T-helper 1 cell (primary cell): ENCODE measurements at places on chromosomes 3 and 15.

- DNase-seq = no peak
Measured at GRCh38 chr15:34374816-34375215, 7.8 kb upstream of the LPCAT4 start.

- DNase-seq = no peak
Measured at GRCh38 chr15:90078965-90079364, 23.3 kb downstream of the IDH2 start.

DNA sequence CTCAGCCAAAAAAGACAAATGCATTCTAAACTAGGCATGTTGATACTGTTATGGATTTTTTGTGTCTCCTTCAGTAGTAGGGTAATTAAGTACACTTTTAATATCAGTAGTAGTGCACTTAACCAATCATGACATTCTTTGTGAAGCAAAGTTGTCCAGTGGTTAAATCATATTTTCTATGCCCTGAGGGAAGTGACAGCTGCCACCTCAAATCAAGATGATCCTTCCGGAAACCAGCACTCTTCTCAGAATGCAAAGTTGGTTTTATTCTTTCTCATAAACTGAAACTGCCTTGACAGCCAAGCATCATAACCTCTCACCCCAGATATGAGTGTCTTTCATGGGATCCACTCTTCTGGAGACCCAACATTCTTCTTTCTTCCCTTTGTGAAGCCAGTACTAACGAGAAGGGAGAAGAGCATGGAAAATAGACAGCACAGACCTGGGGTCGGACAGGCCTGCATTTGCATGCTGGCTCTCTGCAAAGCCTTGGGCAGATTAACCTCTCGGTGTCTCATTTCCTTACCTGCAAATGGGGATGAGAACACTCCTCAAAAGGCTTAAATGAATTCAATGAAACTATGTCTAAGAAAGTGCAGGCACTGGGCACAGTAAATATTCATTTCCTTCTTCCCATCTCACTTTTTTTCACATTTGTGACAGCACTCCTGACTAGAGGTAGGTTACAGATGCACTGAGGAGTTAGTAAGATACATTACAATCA lies 13.2 kb downstream of the AAGAB start:
- no peak for DNase-seq

DNA sequence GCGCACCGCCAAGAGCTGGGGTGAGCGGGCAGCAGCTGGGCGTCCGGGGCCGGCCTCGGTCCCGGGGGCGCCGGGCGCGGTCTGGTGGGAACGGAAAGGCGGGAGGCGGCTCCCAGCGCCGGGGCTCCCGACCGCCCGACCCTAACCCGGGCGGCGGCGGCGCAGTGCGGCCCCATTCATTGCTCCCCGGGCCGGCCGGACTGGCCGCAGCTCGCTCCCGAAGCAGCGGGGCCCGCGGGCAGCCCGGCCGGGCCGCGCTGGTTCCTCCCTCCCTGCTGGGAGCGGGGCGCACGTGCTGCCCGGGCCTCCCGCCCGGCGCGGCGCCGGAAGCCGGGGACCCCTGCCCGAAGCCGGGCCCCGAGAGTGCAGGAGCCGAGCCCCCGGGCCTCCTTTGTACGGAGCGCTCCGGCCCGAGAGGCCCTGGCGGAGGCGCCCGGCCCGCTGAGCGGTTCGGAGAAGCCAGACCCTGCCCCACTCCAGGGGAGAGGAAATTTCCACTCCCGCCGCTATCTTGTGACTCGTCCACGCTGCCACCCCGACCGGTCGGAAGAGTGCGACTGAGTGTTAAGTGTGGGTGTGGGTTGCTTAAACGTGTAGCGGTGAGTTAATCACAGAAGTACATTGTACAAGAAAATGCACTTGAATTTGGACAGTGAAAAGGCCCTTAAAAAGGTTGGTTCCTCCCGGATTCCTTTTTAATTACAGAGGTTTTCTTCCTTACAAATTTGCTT lies 613 bp downstream of the ATP1B3 start:
- peak; percentile 32 for DNase-seq

DNA sequence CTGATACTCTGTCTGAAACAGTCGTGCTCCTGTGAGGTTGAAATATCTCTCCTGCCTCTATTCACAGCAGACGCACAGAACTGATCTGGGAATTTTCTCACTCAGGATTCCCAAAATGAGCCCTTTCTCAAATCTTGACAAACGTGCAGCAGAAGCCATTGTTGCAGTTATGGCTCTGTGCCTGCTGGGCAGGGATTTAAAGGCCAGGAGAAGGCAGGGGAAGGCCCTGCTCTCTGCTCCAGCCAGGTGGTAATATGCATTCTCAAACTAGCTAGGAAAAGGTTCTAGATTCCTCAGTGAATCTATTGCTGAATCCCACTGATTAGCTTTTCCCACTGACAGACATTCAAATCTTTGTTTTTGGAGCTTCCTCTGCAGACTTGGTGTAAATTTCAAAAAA lies 2.2 kb downstream of the MINAR1 start:
- no peak for DNase-seq

GRCh38 chr3:86382556-86382955 lies 608.4 kb downstream of the VGLL3 start:
- DNase-seq = no peak

DNA sequence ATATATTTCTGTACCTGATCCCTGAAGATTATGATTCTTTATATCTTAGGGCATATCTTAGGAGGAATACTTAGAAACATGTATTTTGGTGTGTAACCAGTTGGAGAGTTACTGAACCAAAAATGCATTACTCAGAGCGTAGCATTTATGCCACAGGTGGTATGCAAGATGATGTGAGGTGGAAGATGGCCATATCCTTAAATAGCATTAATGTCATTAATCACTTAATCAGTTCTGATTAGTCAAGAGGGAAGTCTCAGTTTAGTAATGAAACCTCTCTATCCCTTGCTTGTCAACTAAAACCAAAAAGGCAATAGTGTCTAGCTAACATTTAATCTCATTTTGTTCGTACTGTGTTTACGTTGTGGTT lies 130.5 kb upstream of the PHLDB2 start:
- DNase-seq = no peak

DNA sequence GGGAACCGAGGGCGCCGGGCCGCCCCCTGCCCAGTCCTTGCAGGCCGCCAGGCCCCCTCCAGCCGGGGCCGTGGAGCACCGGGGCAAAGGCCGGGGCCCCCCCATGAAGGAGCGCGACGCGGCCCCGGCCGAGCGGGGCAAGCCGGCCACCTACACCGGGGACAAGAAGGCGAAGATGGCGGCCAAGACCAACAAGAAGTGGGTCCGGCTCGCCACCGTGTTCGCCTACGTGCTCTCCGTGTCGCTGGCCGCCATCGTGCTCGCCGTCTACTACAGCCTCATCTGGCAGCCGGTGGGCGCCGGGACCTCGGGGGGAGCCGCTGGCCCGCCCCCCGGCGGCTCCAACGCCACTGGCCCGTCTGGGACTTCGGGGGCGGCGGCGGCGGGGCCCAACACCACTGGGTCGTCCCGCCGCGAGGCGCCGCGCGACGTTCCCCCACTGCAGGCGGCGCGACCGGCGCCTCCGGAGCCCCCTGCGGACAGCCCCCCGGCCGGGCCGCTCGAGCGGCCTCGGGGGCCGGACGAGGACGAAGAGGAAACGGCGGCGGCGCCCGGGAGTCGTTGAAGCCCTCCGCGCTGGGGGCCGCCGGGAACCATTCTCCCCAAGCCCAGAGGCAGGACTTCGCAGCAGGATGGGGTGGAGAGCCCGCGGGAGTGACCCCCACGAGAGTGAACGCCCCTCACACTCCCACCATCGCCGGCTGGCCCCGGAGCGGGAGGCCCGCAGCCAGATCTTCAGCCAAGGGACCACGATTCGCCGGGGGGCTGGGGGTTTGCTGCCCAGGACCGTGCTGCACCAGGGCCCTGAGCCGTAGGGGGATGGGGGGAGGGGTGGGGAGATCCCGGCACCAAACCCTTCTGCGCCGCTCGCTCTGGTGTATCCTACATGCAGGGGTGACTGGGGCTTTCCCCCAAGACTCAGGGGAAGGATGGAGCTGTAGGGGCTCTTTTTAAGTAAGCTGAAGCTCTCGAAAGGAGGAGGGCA lies 753 bp downstream of the INAFM2 start:
- DNase-seq = no peak

GRCh38 chr15:29102911-29103823 lies 166.5 kb downstream of the NSMCE3 start:
- DNase-seq = no peak

- DNase-seq = no peak
Measured at GRCh38 chr3:99242271-99242670, 340.8 kb upstream of the DCBLD2 start.

- no peak for DNase-seq
Measured at GRCh38 chr15:28115871-28116270, 16.8 kb upstream of the OCA2 start.

DNA sequence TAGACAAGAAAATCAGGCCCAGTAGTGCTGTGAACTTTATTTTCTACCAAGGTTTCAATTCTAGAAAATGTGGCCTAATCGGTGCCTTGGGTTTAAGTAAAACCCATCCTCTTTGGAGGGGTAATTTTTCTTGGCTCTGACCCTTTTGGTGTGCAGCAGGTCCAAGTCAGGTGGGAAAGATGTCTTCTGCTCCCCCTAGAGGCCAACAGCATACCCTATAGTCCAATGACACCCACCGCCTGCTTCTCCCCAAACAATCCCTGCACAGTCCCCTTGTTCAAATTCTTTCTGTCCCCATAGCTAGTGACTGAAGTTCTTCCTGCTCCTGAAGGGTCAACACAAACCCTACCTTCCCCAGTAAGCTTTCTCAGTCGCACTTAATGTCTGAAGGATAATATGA lies 261.8 kb upstream of the GOLGA6L4 start:
- no peak for DNase-seq

GRCh38 chr3:82259994-82260393 lies 498.5 kb upstream of the GBE1 start:
- DNase-seq = no peak

DNA sequence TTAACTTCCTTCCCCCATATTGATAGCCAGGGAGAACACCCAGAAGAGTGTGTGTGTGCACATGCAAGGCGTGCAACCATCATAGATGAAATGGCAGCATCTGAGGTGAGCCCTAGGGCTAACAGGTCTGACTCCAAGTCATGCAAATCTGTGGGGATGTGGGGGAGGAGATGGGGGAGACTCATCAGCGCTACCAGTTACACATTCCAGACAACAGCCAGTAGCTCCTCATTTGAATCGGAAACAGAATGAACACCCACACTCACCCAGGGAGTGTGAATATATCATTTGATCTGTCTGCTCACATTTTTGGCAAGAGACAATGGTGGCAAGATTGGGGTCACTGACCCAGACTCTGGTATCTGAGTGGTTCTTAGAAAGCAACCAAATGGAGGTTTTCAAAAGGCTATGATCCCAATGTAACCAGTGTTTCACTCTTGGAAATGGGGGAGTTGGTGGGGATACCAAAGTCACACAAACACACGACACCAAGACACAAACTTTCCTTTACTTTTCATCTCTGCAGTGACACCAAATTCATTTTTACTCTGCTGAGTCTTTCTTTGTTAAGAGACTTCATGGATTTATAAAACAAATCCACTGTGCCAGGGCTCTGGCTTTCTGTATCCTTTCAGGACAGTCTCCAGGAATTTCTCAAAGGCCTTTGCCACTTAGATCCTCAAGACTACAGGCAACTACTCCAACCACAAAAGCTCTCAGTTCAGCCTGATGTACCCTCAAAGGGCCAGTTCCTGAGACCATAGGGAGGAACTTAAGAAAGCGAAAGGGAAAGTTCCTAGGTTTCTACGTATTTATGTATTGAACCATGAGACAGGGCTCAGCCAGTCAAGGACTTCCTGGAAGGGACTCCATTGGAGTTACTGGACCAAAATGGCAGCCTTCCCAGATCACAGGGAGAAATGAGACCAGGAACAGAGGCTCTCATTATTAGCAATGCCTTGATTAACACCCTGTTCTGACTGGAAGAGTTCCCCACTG lies 2.2 kb downstream of the CDCP1 start:
- no peak for DNase-seq

DNA sequence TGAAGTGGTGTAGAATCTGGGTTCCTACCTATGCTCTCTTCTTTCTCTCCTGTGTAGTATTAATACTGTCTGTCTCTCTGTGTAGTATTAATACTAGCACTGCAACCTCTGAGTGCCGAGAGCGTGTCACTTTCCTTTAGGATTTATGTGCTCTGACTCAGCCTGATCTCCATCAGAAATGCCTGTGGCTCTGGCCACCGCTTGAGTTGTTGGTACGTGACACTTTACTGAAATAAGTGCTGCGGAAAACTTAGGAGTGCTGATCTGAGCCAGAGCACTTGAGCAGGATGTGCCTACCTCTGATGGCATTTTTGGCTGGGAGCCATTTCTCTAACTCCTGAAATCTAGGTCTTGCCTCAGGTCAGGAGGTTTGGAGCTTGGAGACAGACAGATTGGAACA lies 807.4 kb downstream of the SQOR start:
- DNase-seq = no peak

GRCh38 chr3:60355825-60356224 lies 895.4 kb downstream of the FHIT start:
- no peak for DNase-seq

DNA sequence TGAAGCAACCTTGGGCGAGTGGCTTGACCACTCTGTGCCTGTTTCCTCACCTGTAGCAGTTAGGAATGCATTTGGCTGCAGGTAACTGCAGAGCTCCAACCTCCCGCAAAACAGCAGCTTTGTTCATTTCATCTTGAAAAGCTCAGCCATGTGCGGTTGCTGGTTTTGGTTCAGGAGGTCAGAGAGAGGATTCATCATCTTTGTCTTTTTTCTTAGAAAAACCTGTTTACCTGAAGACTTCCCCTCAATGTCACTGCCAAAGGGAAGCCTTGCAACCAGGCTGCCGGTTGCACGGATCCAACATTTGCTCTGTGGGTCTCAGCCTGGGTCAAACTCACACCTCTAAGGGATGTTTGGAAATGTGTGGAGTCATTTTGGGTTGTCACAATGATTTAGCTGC lies 16.4 kb upstream of the FURIN start:
- DNase-seq = no peak

DNA sequence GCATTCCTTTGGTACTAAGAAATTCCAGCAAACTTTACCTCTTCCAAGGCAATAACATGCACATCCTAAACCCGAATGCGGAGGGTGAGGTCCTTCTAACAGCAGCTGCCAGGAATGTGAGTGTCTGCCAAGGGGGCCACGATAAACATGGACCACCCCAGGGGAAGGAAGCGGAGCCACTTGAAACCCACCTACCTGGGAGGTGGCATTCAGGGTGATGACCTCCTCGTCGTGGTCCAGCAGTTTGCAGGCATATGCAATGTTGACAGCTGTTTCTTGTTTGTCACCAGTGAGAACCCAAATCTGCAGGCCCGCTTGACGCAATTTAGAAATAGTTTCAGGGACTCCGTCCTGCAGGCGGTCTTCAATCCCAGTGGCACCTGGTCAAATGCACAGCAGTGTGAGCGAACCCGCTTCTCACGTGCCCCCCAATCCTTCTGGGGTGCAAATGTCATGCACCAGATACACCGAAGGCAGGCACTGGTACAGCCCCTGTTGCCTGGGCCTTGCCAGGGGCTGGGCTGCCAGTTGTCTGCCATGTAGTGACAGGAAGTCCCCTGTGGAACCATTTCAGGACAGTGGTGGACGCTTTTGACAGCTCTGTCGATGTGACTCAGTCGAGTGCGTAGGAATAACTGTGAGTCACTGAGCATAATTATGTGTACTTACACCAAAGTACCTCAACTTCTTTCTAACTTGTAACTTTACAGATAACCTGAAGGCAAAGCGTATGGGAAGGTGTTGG lies 161.2 kb downstream of the ATP10A start:
- no peak for DNase-seq

GRCh38 chr3:45724911-45725310 lies 35.7 kb downstream of the SACM1L start:
- no peak for DNase-seq

- no peak for DNase-seq
Measured at GRCh38 chr3:15161133-15161532, 44.9 kb upstream of the CAPN7 start.
